Activated CD4-positive, alpha-beta T cell treated with anti-CD3 and anti-CD28 coated beads for 1 hour (primary cell): ENCODE measurements at places on chromosomes 5 and 9.
A peak's percentile ranks its signal among the peaks of the same experiment; 100 is the strongest.

DNA sequence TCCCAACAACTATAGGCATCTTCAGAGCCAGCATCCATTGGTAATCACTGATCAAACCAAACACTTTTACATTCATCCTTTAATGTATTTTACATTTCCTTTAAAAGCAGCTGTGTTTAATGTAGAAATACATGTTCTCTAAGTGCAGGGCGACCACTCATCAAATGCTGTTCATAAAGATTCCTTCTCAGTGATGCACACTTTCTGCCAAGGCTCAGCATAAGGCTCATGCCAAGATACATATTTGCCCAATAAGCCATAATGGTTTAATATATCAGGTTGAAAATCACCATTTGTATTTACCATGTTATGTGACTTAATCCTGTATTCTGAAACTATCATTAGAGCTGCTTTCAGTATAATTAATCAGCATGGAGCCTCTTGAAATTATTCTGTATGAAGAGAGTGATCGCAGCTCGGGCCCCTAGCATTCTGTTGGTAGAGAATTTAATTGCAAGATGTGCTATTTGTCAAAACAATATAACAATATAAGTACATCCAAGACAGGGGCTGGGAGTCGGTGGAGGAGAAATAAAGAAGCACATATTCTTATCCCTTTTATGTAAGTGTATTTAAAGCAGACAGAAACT, 267.5 kb downstream of the EBF1 start:
- no peak for DNase-seq

DNA sequence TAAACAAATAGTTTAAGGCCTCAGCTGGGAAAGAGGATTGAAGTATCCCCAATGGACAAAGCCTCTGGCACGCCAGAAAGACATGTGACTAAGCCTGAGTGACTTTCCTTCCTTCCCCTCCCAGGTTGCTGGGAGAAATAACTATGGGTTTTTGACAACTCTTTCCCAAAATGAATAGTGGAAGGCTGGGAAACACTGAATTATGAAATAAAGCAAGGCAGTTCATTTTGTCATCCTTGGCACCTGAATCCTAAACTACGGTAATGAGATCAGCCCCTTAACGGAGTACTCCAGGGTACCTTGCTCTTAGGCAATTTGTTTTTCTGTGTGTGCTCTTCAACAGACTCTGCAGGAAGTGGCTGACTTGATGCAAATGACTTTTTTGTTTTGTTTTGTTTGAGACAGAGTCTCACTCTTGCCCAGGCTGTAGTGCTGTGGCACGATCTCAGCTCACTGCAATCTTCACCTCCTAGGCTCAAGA, 75.2 kb downstream of the LMNB1 start:
- DNase-seq: no peak

DNA sequence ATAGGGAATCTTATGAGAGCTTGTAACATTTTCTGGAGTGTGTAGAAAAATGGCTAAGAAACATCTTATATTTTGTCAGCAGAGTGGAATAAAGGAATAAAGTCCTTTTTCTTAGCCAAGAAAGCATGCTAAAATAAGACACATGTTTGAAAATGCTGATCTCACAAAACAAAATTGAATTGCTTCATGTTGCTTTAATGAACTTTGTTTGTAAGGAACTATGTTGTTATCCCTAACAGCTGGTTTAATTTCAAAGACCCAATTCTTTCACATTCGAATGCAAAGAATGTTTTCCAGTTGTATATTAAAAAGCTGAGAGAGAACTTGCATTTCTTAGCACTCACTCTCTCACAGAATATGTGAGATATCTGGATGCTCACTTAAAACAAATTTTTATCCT, 107.6 kb downstream of the MUSK start:
- DNase-seq: no peak

GRCh38 chr9:76655971-76656370, 108.3 kb upstream of the PCA3 start:
- no peak for DNase-seq

GRCh38 chr9:22079873-22080341, 70.8 kb upstream of the CDKN2B start:
- no peak for DNase-seq

- DNase-seq: no peak
These were observed 260.1 kb upstream of the SLC24A2 start for GRCh38 chr9:20048985-20049384.

DNA sequence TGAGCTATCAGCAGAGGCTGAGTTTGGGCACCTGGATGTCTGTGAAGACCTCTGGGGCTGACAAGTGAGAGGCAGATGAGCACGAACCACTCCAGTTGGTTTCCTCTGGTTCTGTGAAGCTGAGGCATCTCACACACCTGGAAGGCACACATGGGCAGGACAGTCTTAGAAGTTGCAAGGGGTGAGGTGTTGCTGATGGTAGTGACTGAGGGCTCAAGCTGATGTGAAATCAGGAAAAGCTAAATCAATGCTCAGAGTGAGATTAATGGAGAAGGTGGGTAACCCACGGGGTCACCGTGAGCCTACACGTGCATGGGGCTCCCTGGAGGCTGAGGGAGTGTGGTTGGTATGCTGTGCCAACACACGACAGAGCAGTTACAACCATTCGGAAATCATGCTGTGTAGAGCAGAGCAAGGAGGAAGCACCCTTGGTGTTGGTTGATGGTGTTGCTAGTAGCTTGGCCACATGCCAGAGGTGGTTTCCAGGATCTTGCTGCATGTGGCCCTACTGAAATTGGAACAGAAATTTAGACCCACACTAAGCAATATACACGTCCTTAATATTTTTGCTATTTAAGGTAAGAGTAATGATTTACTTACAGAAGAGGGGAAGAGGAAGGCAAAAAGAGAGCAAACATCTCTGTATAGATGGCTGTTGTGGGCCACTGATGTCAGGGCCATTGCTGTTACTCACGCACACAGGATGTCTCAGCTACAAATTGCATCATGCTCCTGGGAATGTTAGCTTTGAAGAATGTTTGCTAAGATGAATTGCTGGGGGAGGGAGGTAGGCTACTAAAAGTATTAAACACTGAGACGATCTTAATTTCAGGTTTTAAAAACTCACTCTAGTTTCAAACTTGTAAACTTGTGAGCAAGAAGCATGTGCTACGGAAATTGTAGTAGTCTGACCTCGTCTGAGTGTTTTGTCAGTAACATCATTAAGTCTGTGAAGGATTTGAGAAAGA, 170.5 kb downstream of the ARHGEF28 start:
- no peak for DNase-seq

DNA sequence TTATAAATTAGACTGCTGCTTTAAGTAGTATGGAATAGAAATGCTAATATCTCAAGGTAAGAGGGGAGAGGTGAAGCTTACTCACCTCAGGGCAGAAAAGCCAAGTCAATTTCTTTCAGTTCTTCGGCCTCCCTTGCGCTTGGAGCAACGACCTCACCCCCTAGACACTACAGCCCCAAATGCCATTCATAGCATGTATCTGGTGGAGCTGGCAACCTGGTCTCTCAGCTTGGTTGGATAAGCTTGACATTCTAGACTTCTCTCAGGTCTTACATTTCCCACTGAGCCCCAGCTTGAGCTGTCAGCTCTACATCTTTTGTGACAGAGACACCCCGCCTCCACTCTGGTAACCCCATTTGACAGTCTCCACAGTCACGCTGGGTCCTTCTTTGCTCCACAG, 154.9 kb downstream of the ZNF608 start:
- no peak for DNase-seq

- no peak for DNase-seq
These were observed 334.2 kb downstream of the PDE4D start for GRCh38 chr5:59559323-59559722.

GRCh38 chr9:893843-894420, 52.4 kb downstream of the DMRT1 start:
- peak; percentile 12 for DNase-seq

DNA sequence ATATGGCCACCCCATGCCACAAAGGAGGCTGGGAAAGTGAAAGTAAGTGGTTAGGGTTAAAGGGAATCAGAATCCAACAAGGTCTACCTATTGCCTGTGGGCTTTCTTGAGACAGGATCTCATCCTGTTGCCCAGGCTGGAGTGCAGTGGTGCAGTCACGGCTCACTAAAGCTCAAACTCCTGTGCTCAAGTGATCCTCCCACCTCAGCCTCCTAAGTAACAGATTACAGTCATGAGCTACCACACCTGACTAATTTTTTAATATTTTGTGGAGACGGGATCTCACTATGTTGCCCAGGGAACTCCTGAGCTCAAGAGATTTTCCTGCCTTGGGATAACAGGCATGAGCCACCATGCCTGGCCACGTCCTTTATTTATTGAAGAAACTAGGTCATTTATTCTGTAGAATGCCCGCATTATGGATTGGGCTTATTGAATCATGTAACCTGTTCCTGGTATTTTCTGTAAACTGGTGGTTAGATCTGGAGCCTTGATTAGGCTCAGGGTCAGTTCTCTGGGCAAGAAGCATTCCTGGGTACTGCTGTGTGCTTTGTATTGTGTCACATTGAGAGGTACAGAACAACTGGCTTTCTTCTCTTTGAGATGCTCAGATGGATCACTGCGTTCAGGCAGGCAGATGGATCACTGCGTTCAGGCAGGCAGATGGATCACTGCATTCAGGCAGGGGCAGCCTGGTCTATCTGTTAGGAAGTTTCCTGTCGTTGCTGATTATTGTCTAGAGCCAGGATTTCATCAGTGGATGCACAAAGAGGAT, 41.6 kb downstream of the ERGIC1 start:
- DNase-seq: no peak

DNA sequence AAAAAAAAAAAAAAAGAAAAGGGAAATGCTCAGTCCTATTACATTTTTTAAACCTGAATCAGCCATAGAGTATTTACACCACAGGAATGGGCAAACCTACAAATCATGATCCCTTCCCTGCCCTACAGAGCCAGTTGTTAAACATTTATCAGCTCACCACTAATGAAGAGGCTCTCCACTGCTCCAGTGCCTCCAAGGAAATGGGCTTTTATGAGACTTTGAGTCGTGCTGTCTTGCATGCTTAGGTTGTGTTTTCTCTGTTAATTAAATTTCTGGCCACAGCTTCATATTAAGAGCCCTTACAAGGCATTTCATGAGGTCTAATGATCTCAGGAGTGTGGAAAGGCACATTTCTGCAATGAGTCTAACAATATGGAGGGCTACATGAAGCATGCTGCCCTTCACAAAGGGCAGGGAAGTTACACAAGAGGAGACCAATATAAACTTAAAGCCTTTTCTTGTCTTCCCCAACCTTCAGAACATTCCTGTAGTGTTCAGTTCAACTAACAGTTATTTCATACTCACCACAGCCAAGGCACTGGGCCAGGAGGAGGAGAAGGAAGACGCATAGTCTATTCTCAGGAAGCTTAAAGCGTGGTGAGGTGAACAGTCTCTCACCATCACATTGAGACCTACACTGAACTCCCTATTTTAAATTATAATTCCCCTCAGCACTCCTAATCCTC, 140.1 kb upstream of the ABCA1 start:
- no peak for DNase-seq

GRCh38 chr5:33046091-33046490, 335.0 kb downstream of the NPR3 start:
- DNase-seq: no peak

GRCh38 chr5:119287547-119288111, 68.2 kb upstream of the TNFAIP8 start:
- no peak for DNase-seq
